NCI-H1105 (cell line): ENCODE measurements at places on chromosomes 4 and X.
A peak's percentile ranks its signal among the peaks of the same experiment; 100 is the strongest.

DNA sequence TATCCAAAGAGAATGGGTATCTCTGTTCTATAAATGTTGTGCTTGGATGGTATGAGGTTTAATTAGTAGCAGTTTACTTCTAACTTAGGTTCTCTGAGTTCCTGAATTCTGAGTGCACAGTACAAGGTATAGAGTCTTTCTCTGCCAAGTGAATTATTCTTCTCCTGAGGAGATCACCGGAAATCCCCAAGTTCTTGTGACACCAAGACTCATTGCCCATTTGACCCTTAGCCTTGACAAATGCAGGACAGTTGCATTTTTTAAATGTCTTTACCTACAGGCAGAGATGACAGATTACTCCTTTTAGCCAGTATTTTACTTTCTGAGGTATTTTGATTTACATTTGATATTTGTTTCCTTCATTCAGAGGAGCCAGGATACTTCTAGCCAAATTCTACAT is 72.9 kb downstream of the MAOA start:
- no peak for DNase-seq

- DNase-seq = no peak
Measured at GRCh38 chr4:53713296-53713695, 122.0 kb upstream of the LNX1 start.

- no peak for DNase-seq
Measured at GRCh38 chr4:158578476-158578875, 56.8 kb downstream of the RXFP1 start.

GRCh38 chrX:29587107-29587506 is 628.3 kb upstream of the MAGEB2 start:
- DNase-seq = no peak

- no peak for DNase-seq
Measured at GRCh38 chr4:144954230-144954629, 143.8 kb downstream of the ANAPC10 start.

- no peak for DNase-seq
Measured at GRCh38 chr4:99635601-99636000, 22.0 kb downstream of the C4orf54 start.

DNA sequence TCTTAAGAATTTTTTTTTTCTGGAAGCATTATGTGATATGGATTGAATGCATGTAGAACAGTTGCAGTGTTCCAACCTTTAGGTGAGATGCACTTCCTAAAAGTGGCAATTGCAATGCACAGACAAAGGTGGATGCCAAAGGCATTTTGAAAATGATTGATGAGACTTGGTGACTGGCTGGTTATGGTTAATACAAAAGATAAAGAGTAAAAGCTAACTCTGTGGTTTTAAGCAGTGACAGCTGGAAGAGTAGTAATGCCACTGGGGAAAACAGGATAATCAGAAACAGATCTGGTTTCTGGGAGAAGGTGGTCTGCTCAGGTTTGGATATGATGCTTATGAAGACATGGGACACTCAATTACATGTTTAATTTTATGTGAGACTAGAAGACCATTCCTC is 345.6 kb downstream of the RPA4 start:
- no peak for DNase-seq

- no peak for DNase-seq
Measured at GRCh38 chr4:117447925-117448324, 362.5 kb upstream of the TRAM1L1 start.

DNA sequence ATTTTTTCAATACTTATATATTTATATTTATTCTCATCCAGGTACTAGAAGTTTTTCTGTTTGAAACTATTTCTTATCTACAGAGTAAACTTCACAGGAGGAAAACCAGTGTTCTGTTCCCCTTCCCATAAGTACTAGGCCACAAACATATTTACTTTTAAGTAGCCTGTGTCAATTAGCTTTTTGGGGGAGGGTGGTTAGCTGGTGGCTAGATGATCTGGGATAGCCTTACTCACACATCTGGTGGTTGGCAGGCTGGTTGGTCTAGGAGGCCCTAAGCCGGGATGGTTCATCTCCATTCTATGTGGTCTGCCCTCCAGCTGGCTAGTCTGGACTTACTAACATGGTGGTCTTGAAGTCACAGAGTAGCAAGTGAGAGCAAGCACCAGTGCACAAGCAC is 6.2 kb downstream of the JADE3 start:
- DNase-seq = no peak

DNA sequence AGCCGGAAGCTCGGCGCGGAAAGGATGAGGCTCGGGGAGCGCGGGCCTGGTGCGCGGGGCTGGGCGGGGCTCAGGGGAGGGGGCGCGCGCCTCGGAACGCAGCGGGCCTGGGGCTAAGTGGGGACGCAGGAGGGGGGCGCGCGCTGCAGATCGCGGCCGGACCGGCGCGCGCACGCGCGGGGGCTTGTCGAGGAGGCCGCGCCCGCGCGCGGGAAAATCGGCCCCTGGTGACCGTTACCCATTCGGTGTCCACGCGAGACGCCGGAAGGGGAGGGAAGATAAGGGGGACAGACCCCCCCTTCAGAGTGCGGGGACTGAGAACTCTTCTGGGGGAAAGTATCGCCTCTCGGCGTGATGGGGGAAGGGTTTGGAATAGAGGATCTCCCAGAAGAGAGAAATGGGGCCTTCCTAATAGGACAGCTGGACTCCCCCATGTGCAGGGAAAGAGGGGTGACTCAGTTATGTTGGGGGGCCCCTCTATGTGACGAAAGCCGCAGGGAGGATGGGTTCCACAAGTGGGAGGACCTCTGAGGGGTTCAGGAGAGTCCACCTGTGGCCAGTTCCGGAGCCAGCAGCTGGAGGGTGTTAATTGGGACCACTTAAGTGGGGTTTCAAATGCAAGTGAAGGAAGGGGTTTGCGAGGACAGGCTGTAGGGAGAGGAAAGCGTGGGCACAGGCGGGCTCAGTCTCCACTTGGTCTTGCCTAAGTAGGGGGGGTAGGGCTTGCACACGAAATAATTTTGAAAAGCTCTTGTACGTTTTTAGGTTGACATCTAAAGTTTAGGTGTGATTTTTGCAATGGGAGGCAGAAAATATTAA is 584 bp downstream of the SUV39H1 start:
- DNase-seq = peak; percentile 39

- DNase-seq = no peak
Measured at GRCh38 chrX:145821898-145822571, 4.4 kb downstream of the SLITRK2 start.

- DNase-seq = no peak
Measured at GRCh38 chr4:124025428-124025827, 628.8 kb downstream of the SPRY1 start.

- no peak for DNase-seq
Measured at GRCh38 chr4:68076194-68076593, 53.5 kb downstream of the TMPRSS11F start.

DNA sequence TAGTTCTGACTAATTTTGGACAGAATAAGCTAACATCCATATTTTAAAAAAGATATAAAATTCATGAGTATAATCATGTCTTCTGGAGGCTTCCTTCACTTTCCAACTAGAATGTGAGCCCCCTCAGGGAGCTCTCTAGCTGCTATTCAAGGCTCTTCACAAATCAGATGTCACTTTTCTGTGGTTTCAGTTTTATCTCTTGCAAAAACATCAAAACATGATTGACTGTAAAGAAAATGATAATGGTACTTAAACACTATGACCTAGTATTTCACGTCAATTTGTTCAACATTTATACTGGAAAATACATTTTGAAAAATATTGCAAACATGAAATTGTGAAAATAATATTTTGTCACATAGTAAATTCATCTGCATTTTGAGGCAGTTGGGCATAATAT is 234.2 kb downstream of the UNC5C start:
- DNase-seq = no peak

- DNase-seq = no peak
Measured at GRCh38 chr4:88041626-88042025, 34.2 kb downstream of the PKD2 start.

GRCh38 chr4:90198086-90198847 is 71.1 kb downstream of the CCSER1 start:
- no peak for DNase-seq

GRCh38 chr4:109999585-109999912 is 86.9 kb downstream of the EGF start:
- DNase-seq = no peak

DNA sequence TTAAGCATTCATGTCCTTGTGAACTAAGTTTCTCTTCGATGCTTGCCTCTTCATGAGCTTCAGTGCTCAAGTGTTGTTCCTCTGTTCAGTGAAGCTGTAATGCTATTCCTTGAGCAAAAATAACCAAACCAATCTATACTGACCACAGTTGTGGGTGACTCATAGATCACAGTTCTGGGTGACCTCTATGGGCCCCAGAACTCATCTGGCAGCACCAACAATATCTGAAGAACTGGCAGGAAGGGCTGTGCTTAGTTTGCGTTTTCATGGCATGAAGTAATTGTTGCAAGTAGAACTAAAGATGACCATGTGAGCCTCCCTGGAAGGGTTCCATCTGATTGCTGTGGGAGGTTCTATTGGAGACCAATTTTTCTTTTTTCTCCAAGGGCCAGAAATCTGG is 106.2 kb downstream of the CCNG2 start:
- DNase-seq = no peak

- no peak for DNase-seq
Measured at GRCh38 chrX:78327370-78328086, at the start of gene CYSLTR1. Gene CYSLTR1 (minus strand): TSS chrX:78327611. CDS start chrX:78273746, 53,865 bp downstream.

DNA sequence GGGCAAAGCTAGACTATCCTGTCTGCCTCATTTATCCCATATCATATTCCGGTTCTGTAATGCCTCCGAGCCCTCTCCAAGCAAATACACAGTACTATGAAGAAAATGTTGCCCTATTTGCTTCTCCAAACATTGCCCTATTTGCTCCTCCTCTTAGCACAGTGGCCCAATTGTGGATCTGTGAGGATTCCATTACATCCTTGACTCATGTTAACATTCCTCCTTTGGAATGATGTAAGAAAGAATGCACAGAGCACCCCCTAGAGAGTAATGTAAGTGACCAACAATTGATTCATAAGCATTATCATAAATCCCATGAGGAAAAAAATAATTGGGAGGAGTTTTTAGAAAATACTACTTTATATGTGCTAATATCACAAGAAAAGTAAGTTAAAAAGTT is 11.3 kb upstream of the BTC start:
- DNase-seq = no peak

DNA sequence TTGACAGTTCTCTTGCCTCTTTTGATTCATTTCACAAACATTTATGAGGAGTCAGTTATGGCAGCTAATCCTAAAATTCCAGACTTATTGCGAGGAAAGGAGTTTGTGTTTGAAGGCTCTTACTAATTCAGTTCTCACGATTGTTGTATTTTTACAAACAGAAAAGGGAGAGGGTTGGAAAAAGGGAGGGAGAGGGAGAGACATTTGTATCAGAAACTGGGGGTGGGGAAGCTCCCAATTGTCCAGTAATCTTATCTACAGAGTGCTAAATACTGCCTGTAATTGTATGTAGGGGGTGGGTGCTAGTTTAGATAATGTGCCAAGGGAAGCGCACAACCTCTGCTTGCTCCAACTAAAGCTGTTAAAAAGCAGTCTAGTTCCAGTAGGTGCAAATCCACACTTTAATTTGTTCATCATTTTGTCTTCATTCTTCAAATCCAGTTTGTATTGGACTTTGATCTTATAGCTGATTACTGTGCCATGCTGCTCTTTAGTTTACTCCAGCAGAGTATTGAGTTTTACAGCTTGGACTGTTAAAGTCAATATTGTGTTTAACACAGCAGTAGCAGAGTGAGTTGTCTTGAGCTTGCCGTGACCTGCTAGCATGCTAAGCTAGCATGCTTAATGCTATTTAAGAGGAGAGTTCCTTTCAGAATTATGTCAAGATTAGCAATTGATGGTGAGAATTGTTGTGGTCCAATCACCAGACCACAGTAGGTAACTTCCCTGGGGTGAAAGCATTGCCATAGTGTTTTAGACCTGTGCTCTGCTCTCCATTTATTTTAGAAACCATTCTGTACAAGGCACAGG is 13.9 kb downstream of the FNIP2 start:
- no peak for DNase-seq

DNA sequence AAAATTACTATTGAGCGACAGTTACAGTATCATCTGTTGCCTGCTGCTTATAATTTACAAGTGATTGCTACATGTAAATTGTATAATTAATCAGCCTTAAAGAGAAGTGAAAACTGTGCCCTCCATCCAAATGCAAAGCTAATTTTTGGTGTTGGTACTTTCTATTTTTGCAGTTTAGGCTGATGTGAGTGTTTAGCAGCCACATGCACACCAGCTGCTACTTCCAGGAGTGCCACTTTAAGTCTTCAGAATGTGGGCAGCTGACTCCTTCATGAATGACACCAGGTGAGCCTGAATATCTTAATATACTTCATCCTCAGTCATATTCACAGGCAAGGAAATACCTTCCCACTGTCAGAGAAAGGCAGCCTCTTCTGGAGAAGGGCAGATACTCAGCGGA is 149.8 kb upstream of the RASGEF1B start:
- DNase-seq = no peak

DNA sequence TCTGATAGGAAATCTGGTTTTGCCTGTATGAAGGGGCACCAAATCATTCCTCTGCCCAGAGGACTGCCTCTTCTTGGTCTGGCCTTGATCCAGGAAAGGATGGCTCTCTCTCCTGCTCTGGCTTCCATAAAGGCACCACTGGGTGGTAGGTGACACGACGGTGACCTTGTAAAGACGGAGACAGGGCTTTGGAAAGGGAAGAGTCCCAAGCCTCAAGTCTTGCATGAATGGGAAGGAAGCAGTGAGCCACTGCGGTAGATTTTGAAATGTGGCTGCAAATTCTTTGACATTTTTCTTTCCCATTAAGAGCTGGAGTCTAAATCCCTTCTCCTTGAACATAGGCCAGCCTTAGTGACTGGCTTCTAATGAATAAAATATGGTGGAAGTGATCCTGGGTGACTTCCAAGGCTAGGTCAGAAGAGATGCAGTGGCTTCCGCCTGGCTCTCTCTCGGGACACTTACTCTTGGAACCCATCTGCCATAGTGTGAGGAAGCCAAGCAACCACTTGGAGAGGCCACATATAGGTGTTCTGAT is 347.4 kb downstream of the BCOR start:
- DNase-seq = no peak

GRCh38 chr4:127250577-127250976 is 382.2 kb upstream of the INTU start:
- DNase-seq = no peak

DNA sequence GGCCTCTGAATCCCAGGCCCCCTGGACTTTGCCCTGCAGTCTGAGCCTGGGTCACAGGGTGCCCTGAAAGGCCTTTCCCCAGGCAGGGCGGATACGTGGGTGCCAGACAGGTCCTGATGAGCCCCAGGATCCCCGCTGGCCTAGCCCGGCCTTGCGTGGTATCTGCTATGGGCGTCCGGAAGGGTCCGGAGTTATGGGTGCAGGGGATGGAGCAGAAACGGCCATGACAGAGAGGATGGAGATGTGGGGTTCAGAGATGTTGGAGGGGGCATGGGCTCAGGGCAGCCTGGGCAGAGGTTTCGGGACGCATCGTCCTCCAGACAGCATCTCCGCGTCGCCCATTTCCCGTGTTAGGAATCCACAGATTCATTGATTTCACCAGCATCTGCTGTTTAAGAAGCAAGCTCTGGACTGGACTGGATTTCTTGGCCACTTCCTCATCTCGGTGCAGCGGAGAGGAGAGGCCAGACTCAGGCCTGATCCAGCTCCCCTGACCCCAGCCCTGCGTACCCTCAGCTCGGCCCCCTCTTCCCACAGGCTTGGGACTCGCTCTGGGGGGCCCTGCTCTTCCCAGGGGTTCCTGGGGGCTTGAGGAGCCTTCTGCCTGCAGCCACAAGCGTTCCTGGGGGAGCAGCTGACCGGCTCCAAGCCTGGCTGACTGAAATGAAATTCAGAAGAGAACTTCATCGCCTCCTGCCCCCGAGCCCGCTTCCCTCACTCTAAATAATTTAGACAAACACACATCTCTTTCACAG is 86.9 kb upstream of the ADRA2C start:
- no peak for DNase-seq
